ENCODE measurements at places on chromosomes 13 and 19. TPM values are rescaled to one million over a fixed set of nuclear protein-coding genes. Genes with fewer than 3 reads are reported as not detected.
A peak's percentile ranks its signal among the peaks of the same experiment; 100 is the strongest.

GRCh38 chr13:48194379-48194754 is 38.6 kb upstream of the ITM2B start:
- no peak for DNase-seq

GRCh38 chr13:45921162-45921736 is 69.7 kb upstream of the SIAH3 start:
- DNase-seq = no peak

DNA sequence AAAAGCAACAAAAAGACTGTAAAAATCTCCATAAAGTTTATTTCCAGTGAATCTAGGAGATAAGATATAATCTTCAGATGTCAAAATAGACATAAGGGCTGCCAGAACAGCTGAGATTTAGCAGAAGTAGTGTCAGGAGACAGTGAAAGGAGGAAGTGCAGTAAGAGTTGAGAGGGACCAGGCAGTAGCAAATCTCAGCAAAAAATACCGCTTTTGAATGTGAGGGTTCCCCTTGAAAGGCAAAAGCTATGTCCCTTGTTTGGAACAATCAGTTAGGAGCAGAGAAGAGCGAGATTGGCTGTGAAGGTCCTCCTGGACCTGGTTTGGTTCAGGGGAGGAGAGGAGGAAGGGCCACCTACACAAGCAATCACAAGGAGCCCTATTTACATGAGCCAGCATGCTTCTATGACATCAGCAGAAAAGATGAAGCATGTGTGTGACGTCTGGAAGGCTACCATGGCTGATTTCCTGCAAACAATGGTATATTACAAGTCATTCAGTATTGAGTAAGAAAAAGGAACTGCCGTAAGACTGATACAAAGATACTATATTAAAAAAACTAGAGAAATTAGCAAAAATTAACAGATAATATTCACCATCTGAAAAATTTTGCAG is 98.9 kb upstream of the SIAH3 start:
- no peak for DNase-seq

GRCh38 chr19:10044390-10044789 is 31.1 kb downstream of the RDH8 start:
- DNase-seq = no peak

The CLEC4M gene
- total RNA-seq = 5.8 TPM

GRCh38 chr19:344625-345319 is at the start of gene MIER2:
Gene MIER2, minus strand, starts transcription at chr19:344796. Its CDS starts 14 bp downstream, at chr19:344782.
- peak; percentile 82 for DNase-seq

- no peak for DNase-seq
Measured at GRCh38 chr19:44806291-44806690, 2.6 kb upstream of the BCAM start.

GRCh38 chr19:46036744-46037128 is 4.1 kb downstream of the IGFL4 start:
- DNase-seq = no peak

GRCh38 chr19:42370626-42371175 is 19.4 kb downstream of the CNFN start:
- no peak for DNase-seq

DNA sequence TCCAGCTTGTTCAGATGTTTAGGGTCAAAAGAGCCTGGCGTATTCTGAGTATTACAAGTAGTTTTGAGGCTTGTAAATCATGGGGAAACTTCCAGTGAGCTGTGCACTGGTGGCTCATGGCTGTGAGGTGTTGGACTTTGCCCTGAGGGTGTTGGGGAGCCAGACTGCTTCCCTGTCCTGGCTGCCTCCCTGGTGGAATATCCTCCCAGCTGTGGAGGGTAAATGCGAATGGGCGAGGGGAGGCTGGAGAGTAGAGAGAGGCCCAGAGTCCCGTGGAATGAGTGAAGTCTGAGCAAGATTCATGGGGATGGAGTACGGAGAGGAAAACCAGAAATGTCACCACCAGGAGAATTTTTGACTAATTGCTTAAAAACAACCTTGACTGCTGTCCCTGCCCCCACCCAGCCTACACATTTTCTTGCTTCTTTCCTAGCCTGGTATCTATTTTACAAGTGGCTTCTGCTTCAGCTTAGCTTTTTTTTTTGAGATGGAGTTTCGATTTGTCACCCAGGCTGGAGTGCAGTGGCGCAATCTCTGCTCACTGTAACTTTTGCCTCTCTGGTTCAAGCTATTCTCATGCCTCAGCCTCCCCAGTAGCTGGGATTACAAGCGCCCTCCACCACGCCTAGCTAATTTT is 3.7 kb downstream of the SNRPA start:
- no peak for DNase-seq

The ZNF528 gene
- total RNA-seq = 29.8 TPM

DNA sequence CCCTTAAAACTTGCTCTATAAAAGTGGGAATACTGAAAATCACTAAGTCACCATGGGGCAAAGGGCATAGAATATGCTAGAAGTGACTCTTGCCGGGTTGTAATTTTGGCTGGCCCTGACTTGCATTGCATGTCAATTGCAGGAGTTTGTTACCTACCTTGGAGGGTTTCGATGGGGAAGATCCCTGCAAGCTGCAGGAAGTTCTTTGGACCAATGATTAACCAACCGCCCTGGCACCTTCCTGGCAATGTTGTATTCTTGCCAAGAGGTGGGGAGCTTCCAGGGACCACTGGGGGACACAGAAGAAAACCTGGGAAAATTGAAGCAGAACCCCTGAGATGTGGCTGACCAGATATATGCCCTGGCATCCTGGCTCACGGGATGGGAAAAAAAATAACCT is 235.8 kb downstream of the B3GLCT start:
- no peak for DNase-seq

DNA sequence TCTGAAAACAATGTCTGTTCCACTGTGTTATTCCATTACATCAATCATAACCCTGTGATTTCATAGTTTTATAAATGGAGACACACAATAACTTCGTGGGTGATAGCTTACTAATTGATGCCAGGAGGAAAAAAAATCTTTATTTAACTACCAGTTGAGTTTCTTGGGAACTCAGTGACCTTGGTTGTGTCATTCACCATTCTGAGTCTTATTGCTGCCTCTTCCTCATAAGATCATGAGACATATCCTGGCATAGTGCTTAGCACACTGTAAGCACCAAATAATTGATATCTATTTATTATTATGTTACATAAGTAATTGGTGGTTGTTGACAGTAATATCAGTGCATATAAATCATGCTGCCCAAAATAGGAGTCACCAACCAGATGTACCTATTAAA is 39.1 kb upstream of the SIN3B start:
- DNase-seq = no peak

The SLITRK5 gene
- total RNA-seq = 0.24 TPM
